ENCODE measurements at places on chromosomes 12 and 14.

GRCh38 chr12:106049546-106049945 lies 89.2 kb downstream of the NUAK1 start:
- no peak for DNase-seq

GRCh38 chr12:121582583-121583333 lies 1.9 kb upstream of the KDM2B start:
- DNase-seq: peak; percentile 46

GRCh38 chr12:13189264-13189663 lies 7.3 kb upstream of the EMP1 start:
- DNase-seq: no peak

- DNase-seq: no peak
These were observed 72.3 kb downstream of the SLC4A8 start for GRCh38 chr12:51496895-51497294.

GRCh38 chr14:25120261-25120660 lies 70.3 kb upstream of the STXBP6 start:
- DNase-seq: no peak

GRCh38 chr12:78181544-78182162 lies 351.0 kb downstream of the NAV3 start:
- DNase-seq: no peak

DNA sequence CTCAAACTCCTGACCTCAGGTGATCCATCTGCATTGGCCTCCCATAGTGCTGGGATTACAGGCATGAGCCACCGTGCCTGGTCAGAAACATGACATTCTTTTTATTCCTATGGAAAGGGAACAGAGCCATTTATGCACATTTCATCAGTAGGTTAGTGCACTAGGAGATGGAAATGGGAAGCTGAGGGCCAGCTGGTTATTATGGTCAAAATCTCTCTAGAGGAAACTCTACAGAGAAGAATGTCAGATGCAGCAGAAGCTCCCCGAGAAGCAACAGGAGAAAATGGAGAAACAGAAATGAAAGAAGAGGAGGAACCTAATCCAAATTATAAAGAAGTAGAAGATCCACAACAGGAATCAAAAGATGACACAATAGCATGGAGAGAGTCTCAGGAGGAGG lies 2.7 kb downstream of the CFAP251 start:
- peak; percentile 45 for DNase-seq

- no peak for DNase-seq
These were observed 39.9 kb upstream of the BATF start for GRCh38 chr14:75482366-75482765.

- DNase-seq: peak; percentile 53
These were observed 20.8 kb upstream of the NXPH4 start for GRCh38 chr12:57195611-57196371.

DNA sequence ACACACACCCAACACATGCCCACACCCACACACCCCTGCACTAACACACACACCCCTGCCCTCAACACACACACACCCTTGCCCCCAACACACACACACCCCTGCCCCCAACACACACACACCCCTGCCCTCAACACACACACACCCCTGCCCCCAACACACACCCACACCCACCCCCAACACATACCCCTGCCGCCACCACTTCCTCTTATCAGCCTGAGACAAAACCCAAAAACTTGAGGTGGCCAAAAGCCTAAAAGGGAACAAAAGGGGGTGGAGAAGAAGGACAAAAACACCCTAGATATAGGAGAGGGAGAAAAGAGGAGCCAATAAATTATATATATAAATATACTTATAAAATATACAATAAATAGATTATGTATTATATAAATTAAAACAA lies 9.1 kb upstream of the DEGS2 start:
- peak; percentile 85 for DNase-seq

GRCh38 chr14:75282170-75282554 lies 3.5 kb downstream of the FOS start:
- DNase-seq: peak; percentile 85

- no peak for DNase-seq
These were observed 8.9 kb upstream of the NAV3 start for GRCh38 chr12:77821699-77822203.

GRCh38 chr12:67441736-67442346 lies 172.7 kb downstream of the CAND1 start:
- peak; percentile 78 for DNase-seq

DNA sequence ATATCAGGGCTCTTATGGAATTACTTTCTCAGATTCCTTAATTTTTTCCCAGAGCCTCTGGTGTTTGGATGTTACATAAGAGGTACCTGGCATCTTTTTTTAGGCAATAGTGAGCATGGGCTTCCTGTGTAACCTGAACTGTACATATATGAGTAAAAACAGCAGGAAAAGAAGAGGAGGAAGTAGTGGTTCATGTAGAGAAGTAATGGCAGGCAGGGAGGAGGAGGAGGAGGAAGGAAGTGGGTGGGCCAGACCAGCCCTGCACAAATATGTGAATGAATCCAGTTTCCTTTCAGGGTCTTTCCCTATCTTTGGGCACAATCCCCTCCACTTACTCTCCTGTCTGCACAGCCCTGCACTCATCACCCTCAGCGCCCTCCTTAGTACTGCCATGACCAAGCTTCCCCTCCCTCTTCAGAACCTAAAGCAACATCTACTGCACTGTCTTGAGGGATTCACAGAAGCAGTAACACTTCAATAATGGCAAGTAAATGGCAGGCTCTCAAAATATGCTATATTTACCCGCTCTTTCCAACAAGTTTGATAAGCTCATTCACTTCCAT lies 40.9 kb upstream of the GSG1 start:
- DNase-seq: peak; percentile 30

DNA sequence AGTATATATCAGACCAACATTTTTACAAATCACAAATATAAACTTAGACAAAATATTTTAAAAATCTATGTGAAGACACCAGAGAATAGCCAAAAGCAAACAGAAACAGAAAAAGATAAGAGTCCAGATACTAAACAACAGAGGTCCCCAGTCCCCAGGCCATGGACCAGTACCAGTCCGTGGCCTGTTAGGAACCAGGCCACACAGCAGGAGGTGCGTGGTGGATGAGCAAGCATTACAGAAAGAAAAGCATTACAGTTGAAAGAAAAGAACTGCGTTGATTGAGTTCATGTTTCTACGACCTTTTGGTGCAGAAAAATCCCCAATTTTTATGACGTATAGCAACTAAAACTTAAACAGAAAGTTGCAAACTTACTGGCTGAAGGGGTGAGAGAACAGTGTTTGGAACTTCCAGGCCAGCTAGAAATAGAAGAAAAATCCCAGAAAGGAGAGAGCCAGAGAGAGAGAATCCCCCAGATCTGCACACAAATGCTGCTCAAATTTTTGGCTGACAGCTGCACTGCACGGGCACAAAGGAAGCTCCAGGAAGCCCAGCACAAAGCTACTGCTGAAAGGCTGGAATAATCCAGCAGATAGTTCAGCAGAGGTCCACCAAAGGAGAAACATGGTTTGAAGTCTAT lies 159.6 kb upstream of the C14orf180 start:
- DNase-seq: no peak

GRCh38 chr14:77012193-77012765 lies 16.2 kb downstream of the IRF2BPL start:
- DNase-seq: no peak

Data from common myeloid progenitor, CD34-positive (primary cell).